Body of pancreas (tissue), 4 donors: ENCODE measurements at places on chromosomes 2 and 18. TPM values are rescaled to one million over a fixed set of nuclear protein-coding genes. Genes with fewer than 3 reads are reported as not detected.
A peak's percentile ranks its signal among the peaks of the same experiment; 100 is the strongest.

The DSG4 gene
- total RNA-seq: not detected

- H3K27me3 ChIP-seq: peaks cover 3% of the 10 kb centered on the region
- DNase-seq: no peak
- H3K4me3 ChIP-seq: no peak overlapping the region
Measured at GRCh38 chr18:37389041-37389440, 176.6 kb downstream of the CELF4 start.

DNA sequence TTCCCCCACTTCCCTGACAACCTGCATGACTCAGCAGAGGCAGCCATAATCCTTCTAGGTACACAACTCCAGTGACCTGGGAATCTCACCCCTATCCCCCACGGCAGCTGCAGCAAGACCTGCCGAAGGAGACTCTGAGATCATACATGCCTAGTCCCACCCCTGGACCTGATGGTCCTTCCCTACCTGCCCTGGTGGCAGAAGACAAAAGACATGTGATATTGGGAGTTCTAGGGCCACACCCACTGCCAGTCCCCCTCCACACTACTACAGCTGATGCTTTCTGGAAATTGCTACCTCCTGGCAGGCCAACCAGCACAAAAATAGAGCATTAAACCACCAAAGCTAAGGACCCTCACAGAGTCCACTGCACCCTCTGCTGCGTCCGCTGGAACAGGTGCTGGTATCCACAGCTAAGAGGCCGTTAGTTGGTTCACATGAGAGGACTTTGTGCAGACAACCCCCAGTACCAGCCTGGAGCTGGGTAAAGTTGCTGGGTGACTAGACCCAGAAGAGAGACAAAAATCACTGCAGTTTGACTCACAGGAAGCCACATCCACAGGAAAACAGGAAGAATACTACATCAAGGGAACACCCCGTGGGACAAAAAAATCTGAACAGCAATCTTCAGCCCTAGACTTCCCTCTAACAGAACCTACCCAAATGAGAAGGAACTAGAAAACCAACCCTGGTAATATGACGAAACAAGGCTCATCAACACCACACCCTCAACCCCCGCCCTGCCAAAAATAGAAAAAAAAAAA, 12.5 kb downstream of the MARCO start:
- no peak overlapping the region for H3K4me3 ChIP-seq
- H3K36me3 ChIP-seq: no peaks in the 10 kb centered on the region
- H3K27ac ChIP-seq: no peak overlapping the region
- no peak for DNase-seq
- H3K27me3 ChIP-seq: no peaks in the 10 kb centered on the region

DNA sequence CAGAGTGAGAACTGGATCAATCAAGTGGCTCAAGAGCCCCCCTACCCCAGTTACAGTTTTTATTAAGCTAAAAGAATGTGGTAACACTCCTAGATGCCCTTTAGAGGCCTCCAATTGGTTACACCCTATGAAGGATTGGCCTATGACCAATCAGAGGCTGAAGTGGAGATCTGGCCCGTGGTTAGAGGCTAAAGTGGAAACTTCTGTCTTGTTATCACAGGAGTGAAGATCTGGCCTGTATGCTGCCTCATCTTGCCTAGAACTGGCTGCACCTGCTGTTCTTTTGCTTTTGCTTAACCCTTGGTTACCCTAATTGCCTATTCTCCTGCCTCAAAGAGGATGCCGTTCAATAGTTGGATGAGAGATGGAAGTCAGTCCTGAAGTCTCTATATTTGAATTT, 100.1 kb upstream of the MAP2 start:
- H3K27ac ChIP-seq: no peak overlapping the region
- no peak overlapping the region for H3K4me3 ChIP-seq
- no peaks in the 10 kb centered on the region for H3K27me3 ChIP-seq
- H3K4me1 ChIP-seq: peaks cover 17% of the 10 kb centered on the region
- no peak for DNase-seq

DNA sequence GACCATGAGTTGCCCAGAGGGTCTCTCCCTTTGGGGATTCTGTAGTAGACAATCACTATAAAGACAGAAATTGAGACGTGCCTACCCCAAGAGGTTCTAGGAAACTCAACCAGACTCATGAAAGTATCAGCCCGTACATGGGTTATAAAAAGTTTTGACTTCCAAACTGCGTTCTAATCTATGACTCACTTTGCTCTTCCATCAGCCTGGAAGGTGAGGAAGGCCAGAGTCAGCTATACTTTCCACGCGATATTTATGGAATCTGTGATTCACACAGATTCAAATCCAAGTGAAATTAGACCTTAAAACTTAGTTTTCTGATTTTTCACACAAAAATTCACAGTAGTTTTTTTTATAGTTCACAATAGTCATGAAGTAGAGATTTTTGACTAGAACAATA, 7.7 kb upstream of the LYPD1 start:
- H3K4me3 ChIP-seq: no peak overlapping the region
- no peak overlapping the region for H3K27ac ChIP-seq
- no peaks in the 10 kb centered on the region for H3K36me3 ChIP-seq
- no peaks in the 10 kb centered on the region for H3K27me3 ChIP-seq
- DNase-seq: no peak
- no peaks in the 10 kb centered on the region for H3K4me1 ChIP-seq

GRCh38 chr2:207279520-207279919, 113.8 kb upstream of the KLF7 start:
- H3K36me3 ChIP-seq: no peaks in the 10 kb centered on the region
- H3K27ac ChIP-seq: no peak overlapping the region
- H3K4me3 ChIP-seq: no peak overlapping the region
- no peaks in the 10 kb centered on the region for H3K4me1 ChIP-seq
- no peak for DNase-seq

The RETSAT gene
- 98.6 TPM for total RNA-seq

DNA sequence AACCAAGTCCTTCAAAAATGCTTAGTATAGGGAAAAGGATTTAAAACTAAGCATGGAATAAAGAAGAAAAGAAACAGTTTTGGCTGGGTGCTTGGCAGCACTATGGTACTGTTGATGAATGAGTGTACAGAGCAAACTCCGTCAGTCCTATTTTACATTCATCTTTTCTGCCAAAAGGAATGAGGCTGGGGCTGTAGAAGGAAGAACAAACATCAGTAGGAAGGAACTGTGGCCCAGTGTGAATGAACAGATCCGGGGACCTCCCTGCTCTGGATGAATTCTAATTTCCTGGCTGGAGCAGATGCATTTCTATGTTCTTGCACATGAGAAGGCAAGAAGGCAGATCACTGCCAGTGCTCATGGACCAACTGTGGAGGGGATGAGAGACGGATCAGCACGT, 474.0 kb upstream of the MEIS1 start:
- no peaks in the 10 kb centered on the region for H3K4me1 ChIP-seq
- DNase-seq: no peak
- H3K27ac ChIP-seq: no peak overlapping the region
- H3K27me3 ChIP-seq: no peaks in the 10 kb centered on the region
- no peak overlapping the region for H3K4me3 ChIP-seq

DNA sequence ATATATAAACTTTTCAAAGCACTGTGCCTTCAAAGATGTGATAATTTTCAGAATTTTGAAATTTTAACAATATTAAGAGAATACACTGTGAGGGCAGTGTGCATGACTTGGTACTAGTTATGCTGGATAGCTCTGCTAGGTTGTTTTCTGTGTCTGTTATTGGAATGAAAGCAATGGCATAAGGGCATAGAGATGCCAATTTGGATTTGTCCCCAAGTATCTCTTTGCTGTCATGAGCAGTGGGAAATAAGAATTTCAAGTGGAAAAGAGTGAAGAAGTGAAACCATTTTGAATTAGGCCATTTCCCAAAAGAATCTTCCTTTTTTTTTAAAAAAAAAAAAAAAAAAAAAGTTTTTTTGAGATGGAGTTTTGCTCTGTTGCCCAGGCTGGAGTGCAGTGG, 76.8 kb downstream of the SLC39A10 start:
- no peak for DNase-seq
- no peaks in the 10 kb centered on the region for H3K27me3 ChIP-seq
- no peak overlapping the region for H3K4me3 ChIP-seq
- no peak overlapping the region for H3K27ac ChIP-seq
- no peaks in the 10 kb centered on the region for H3K36me3 ChIP-seq

DNA sequence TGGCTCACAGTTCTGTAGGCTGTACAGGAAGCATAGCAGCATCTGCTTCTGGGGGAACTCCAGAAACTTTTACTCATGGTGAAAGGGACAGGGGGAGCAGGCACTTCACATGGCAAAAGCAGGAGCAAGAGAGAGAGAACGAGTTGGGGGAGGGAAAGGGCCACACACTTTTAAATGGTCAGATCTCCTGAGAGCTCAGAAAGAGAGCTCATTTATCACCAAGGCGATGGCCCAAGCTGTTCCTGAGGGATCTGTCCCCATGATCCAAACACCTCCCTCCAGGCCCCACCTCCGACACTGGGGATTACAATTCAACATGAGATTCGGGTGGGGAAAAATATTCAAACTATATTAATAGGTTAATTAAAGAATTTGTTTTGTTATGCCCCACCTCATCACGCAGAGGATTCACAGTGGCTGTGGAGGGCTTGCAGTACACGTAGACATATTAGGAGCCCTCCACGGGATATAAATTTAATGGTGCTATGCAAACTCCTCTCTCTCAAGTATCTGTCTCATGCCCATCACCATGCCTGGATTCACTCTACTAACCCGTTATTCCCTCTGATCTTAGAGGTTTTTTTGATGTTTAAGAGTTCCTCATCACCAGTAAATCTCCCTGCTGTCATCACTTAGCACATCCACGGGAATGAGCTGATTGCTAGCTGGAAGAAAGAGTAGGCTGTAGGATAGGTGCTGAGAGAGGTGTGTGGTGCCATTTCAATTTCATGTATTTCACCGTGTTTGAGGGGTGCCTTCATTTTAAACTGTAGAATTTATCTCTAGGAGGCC, 84.5 kb upstream of the ARHGAP28 start:
- no peak overlapping the region for H3K4me3 ChIP-seq
- DNase-seq: no peak
- peaks cover 9% of the 10 kb centered on the region for H3K4me1 ChIP-seq
- no peaks in the 10 kb centered on the region for H3K27me3 ChIP-seq

DNA sequence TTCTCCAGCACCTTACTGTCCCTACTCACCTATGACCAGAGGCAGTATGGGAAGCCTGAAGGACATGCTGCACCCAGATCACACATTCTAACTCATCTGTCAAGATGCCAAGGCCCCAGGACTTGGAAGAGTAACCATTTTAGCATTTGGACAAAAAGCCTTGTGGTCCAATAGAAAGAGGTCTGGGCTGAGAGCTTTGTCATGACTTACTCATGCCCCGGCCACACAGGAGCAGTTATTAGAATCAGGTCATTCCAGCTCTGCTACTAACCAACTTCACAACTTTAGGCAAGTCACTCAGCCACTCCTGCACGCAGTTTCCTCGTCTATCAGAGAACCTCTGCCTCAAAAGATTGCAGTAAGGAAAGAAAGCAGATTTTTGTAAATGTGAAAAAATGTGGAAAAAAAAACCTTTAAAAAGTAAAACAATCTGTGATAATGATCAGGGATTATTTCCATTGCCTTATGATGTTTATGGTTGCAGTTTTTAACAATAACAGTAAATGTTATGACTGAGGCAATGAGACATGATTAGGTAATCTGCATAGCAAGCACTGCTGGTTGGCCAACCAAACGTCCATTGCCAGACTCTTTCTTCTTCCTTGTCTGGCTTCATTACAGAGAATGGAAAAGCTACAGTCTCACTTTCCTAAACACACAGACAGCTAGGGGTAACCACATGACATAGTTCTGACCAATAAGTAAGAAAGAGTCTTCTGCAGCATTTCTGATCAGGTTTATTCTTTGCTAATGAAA, 255.4 kb upstream of the CHAC2 start:
- no peak overlapping the region for H3K4me3 ChIP-seq
- H3K27me3 ChIP-seq: no peaks in the 10 kb centered on the region
- no peaks in the 10 kb centered on the region for H3K4me1 ChIP-seq
- no peaks in the 10 kb centered on the region for H3K36me3 ChIP-seq

The REG3A gene
- 351 TPM for total RNA-seq

DNA sequence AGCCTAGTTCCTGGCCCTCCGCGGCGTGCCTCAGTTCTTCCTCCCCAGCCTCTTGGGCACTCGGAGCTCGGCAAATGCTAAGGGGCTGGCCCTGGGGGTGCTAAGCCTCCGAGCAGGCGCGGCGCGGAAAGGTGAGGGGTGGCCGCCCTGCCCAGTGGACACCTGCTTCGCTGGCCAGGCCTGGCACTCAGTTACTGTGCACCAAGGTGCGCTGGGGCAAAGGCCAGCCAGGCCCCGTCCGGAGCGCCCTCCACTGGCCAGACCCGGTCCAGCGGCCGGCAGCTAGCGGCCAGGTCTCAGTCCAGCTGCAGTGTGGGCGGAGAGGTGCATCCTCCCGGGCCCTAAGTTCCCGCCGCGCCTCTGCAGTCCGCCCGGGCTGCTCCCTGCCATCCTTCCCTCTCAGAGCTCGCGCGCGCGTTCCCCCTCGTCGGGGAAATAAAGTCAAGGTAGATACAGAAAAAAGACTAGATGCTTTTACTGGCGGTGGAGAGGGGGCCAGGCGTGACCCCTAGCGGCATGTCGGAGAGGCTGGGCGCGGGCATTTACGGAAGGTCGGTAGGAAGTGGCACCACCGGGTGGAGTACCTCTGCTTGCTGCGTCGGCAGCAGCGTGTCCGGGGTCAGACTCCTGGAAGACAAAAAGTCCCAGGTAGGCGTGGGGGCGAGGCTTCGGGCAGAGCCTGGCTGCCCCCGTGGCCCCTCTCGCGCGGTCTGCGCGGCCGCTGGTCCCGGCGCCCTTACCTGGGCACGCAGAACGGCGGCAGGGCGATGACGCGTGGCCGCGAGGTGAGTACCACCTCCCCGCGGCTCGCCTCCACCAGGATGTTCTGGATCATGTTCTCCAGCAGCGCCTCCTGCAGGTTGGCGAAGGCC, 9.4 kb upstream of the CRYBA2 start:
- H3K27me3 ChIP-seq: no peaks in the 10 kb centered on the region
- H3K27ac ChIP-seq: peak overlapping the region; percentile 99
- no peaks in the 10 kb centered on the region for H3K36me3 ChIP-seq
- H3K4me3 ChIP-seq: peak overlapping the region; percentile 28

The REG1B gene
- 4,279 TPM for total RNA-seq

The REV1 gene
- total RNA-seq: 27.0 TPM

DNA sequence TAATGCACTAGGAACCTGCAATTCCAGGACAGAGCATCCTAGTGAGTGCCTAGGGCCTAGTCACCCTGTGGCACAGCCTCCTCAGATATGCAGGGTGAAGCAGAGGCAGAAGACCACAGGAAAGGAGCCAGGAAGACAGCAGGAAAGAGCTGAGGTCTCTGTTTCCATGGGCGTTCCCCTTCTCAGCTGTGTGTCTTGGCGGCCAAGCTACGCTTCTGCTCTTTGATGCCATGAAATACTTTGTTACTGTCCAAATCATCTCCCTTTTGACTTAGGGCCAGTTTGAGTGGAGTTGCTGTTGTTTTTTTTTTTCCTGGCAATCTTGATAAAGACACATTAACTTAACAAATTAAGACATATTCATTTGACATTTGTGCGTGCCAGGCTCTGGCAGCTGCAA, 67.3 kb downstream of the APOB start:
- no peak for DNase-seq
- H3K27me3 ChIP-seq: no peaks in the 10 kb centered on the region
- H3K4me3 ChIP-seq: no peak overlapping the region
- H3K27ac ChIP-seq: no peak overlapping the region
- H3K36me3 ChIP-seq: no peaks in the 10 kb centered on the region

The LYPD1 gene
- 3.1 TPM for total RNA-seq

- no peak overlapping the region for H3K4me3 ChIP-seq
- H3K27ac ChIP-seq: no peak overlapping the region
- no peaks in the 10 kb centered on the region for H3K27me3 ChIP-seq
- DNase-seq: no peak
- H3K36me3 ChIP-seq: no peaks in the 10 kb centered on the region
Measured at GRCh38 chr2:212669761-212670160, 131.2 kb upstream of the ERBB4 start.
